ENCODE measurements at places on chromosomes 5 and 9. TPM values are rescaled to one million over a fixed set of nuclear protein-coding genes. Genes with fewer than 3 reads are reported as not detected.

Gene FST
- 0.49 TPM for total RNA-seq

Gene LRRTM2
- total RNA-seq = 0.02 TPM

Gene PRR16
- total RNA-seq = not detected

Gene NR5A1
- total RNA-seq = not detected

DNA sequence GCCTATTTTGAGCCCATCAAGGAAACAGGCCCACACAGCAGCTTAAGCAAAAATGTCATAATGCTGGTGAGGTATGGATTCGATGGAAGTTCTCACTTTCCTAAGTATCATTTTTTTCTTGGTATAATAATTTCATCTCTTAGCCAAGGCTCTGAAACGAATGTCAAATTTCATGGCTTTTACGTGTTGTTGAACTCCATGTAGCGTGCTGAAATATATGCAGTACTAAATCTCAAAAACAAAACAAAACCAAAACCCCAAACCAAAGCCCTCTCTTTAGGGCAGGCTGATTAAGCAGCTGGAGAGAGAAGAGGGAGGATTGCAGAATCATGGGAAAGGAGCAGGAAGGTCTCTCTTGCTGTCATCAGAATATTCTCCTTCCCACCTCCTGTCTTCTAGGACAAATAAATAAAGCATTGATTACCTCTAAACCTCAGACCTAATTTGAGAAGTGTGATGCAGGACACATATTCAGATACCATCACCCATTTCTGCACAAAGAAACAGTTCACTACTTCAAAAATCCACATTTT is 58.3 kb downstream of the TMEM174 start:
- H3K36me3 ChIP-seq = no peaks in the 10 kb centered on the region
- no peak overlapping the region for H3K27ac ChIP-seq
- DNase-seq = no peak
- H3K27me3 ChIP-seq = peaks cover 87% of the 10 kb centered on the region
- H3K4me1 ChIP-seq = peaks cover 22% of the 10 kb centered on the region

- no peaks in the 10 kb centered on the region for H3K27me3 ChIP-seq
- H3K4me3 ChIP-seq = no peak overlapping the region
- no peak overlapping the region for H3K27ac ChIP-seq
Measured at GRCh38 chr5:91401175-91401574, 18.1 kb upstream of the ARRDC3 start.

DNA sequence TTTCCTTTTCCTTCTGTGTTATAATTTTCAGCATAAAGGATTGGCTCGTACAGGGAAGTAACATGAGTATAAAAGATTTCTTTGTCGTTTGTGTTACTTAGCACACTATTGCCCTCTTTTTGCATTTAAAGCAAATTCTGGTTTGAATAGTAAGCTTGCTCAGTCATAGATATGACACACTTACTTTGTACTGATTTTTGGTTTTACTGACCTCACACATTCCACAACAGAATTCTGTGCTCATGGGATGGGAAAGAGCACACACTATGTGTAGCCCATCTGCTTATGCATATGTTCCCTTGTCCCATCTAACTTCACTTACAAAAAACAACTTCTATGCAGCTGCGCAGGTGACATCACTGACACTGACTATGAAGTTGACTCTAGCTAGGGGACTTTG is 111.9 kb upstream of the MTAP start:
- no peak overlapping the region for H3K4me3 ChIP-seq
- no peak overlapping the region for H3K27ac ChIP-seq
- peaks cover 3% of the 10 kb centered on the region for H3K4me1 ChIP-seq
- no peak for DNase-seq
